ENCODE measurements at places on chromosomes 13 and 19.

- no peak for DNase-seq
Observed at GRCh38 chr19:41927497-41928192, 604 bp downstream of the ERFL start.

GRCh38 chr19:38786572-38787265, 2.3 kb upstream of the LGALS7B start:
- DNase-seq = no peak

- DNase-seq = no peak
Observed at GRCh38 chr13:95049772-95050171, 251.5 kb downstream of the ABCC4 start.

- peak; percentile 66 for DNase-seq
Observed at GRCh38 chr19:48372904-48373303, 8.7 kb downstream of the SYNGR4 start.

DNA sequence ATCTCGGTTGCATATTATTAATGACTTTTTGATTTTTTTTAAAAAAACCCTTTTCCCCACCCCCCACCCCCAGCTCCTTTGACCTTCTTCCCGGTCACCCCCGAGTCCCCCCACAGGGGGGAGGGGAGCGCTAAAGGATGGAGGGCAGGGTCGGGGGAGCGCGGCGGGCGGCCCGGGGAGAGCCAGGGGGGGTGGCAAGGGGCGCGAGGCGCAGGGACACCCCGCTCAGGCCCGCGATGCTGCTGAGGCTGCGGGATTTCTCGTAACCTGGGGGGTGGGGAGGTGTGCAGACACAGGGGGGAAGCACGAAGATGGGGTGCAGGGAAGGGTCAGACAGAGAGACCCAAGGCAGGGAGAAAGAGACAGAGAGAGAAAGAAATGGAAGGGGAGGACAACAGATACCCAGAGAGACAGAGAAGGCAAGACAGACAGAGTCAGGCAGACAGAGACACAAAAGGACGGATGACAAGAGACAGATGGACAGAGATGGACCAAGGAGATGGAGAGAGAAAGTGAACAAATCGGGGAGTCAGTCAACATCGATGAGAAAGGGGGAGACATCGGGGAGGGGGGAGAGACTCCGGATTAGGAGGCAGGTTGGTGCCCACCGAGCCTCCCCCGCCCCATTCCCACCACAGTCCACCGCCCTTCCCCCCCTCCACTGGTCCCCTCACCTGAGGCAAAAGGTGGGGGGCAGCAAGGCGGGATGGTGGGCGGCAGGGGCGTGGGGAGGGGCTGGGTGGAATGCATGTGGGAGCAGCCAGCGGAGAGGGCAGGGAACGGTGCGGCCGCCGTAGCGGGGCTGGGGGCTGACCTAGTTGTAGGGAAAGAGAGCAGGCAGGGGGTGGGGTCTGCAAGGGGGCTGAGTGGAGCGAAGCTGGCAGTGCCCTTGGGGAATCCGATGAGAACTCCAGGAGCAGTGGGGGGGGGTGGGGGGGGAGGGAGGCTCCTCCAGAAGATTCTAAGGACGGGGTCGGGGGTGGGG, 14.2 kb downstream of the KCNC3 start:
- no peak for DNase-seq

GRCh38 chr13:58239774-58240268, 608.3 kb downstream of the PCDH17 start:
- DNase-seq = no peak

- peak; percentile 92 for DNase-seq
Observed at GRCh38 chr19:57560049-57560491, 407 bp upstream of the ZNF550 start.

- DNase-seq = peak; percentile 27
Observed at GRCh38 chr13:20192158-20192835, 441 bp downstream of the GJB2 start.

DNA sequence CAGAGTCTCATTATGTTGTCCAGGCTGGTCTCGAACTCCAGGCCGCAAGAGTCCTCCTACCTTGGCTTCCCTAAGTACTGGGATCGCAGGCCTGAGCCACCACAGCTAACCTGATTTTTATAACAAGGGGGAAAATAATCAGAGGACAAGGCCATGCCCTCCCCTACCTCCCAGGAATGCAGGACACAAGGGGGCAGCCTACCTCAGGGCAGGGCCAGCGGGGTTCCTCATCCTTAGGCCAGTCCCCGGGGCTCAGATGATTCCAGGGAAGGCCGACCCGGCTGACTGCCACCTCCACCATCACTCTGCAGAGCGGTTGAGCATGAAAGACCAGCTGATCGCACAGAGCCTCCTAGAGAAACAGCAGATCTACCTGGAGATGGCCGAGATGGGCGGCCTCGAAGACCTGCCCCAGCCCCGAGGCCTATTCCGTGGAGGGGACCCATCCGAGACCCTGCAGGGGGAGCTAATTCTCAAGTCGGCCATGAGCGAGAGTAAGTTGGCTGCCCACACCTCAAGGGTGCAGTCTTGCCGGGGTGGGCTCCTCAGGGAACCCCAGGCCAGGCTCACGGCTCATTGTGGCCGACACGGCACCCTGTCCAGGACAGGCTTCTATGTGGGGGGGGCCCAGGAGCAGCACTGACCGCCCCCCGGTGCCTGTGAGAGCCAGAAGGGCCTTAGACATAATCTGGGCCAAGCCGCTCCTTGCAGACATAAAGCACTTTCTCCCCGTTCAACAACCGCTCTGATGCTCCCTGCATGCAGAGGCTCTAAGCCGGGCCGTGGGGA, 26.8 kb downstream of the PEX11G start:
- no peak for DNase-seq

GRCh38 chr13:93098972-93099371, 127.6 kb upstream of the GPC6 start:
- DNase-seq = no peak

DNA sequence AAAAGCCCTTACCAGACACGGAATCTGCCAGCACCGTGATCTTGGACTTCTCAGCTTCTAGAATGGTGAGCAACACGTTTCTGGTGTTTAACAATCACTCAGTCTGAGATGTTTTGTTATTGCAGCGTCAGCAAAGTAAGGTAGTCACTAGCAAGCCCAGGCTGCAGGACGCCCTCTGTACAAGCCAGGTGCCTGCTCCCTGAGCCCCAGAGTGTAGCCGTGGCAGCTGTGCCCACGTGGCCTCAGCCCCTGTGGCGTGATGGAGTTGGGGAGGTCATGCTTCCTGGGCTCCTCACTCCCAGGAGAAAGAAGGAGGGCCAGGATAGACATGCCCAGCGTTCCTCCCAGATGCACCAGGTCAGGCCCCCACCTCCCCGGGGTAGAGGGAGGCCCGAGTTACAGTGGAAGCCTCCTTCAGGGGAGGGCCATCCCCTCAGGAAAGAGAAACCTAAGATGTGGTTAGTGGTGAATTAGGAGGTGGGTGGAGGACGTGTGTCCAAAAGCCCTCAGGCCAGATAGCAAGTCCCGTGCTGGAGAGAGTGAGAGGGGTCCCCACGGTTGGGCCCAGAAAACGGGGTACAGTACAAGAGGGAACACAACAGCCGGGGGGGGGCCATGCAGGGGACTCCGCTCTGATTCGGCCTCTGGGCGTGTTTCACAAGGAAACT, 169.6 kb upstream of the SOX1 start:
- DNase-seq = no peak

GRCh38 chr19:44553478-44554171, 24.1 kb upstream of the CEACAM20 start:
- peak; percentile 63 for DNase-seq

DNA sequence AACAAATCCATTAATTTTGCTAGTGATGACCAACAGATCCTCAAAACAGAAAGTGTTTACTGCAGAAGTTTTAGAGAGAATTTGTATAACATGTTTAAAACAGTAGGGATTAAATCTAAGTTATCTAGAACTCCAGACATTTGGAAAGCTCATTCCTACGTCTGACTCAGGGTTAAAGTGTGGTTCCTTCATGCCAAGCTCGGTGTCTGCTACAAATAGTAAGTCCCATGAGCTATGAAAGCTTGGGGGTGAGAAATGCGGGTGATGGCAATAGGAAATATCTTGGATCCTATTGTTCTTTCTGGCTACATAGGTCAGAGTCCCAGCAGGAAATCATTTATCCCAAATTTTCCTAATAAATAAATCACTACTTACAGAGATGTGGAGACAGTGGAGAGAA, 867.1 kb downstream of the UQCRFS1 start:
- DNase-seq = no peak

- DNase-seq = no peak
Observed at GRCh38 chr19:28956961-28957360, 256.0 kb downstream of the UQCRFS1 start.

GRCh38 chr13:110166598-110166997, 140.4 kb downstream of the COL4A1 start:
- no peak for DNase-seq

DNA sequence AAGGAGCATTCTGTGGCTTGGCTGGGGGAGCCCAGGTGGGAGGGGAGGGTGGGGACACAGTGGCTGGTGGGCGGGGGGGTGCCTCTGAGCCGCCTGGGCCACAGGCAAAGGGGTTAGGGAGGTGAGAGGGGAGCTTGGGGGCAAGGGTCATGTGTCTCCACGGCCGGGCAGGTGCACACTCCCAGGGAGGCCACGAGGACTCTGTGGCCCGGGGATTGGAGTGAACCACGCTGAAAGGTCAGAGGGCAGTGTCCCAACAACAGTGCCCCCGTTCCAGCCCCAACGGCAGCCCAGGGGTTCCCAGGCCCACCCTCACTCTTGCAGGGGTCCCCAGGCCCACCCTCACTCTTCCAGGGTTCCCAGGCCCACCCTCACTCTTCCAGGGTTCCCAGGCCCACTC, 9.6 kb downstream of the C2CD4C start:
- no peak for DNase-seq

- peak; percentile 22 for DNase-seq
Observed at GRCh38 chr19:32464279-32464678, 58.7 kb downstream of the DPY19L3 start.

DNA sequence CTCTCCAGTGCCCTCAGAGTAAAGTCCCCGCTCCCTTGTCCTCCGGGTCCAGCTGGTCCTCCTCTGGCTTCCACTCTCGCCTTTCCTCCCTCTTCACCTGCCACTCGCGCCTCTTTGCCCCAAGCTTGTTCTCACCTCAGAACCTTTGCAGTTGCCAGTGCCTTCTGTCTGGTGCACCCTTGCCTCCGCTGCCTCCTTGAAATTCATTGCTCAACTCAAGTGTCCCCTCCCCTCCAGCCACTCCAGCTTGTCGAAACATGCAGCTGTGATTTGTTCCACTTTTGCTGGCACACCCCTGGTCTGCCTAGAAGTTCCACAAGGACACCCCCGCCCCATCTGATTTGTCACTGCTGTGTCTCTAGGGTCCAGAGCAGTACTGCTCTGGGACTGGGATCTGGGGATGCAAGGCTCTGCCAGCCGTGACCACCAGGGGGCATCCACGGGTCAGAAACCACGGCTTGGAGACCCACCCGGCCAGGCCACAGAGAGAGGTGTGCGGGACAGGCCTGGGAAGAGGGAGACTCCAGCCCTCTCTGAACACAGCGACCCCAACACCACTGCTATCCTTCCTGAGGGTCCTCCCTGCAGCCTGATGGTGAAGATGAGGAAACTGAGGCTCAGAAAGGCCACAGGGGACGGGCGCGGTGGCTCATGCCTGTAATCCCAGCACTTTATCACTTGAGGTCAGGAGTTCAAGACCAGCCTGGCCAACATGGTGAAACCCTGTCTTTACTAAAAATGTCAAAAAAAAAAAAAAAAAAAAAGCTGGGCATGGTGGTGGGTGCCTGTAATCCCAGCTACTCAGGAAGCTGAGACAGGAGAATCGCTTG, 49.9 kb downstream of the AP1M1 start:
- peak; percentile 73 for DNase-seq

GRCh38 chr19:44948237-44948636, 2.4 kb downstream of the APOC2 start:
- no peak for DNase-seq

DNA sequence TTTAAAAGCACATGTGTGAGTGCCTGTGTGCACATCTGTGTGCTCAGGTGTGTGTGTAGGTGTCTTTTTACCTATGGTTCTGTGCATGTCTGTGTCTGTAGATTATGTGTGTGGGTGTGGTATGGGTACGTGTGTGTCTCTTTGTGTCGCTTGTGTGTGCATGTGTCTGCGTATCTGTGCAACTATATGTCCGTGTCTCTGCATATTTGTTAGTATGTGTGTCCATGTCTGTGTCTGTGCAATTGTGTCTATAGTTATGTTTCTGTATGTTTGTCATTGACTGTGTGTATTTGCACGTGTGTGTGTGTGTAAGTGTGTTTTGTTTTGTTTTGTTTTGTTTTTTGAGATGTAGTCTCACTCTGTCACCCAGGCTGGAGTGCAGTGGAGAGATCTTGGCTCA, 7.3 kb upstream of the KCTD15 start:
- no peak for DNase-seq

- no peak for DNase-seq
Observed at GRCh38 chr19:13860679-13861391, 16.1 kb upstream of the NANOS3 start.

- no peak for DNase-seq
Observed at GRCh38 chr13:48319531-48320398, 16.2 kb downstream of the RB1 start.

- DNase-seq = peak; percentile 12
Observed at GRCh38 chr19:7006135-7006704, 15.0 kb downstream of the MBD3L2B start.

DNA sequence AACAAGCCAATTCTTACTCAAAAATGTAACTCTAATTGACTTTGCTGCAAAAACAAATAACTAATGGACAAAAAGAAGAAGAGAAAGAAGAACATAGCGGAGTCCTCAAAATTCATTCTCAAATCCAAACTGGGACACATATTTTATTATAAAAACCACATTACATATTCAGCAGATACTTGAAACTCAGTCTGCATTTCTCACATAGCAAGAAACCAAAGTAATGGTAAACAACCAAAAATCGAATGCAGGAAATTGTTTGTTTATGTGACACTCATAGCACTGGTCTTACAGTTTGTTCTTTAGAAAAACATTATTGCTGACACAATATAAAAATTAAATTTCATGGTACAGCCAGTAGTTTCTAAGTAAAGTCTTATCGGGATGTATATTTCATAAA, 789.8 kb downstream of the SLITRK6 start:
- DNase-seq = peak; percentile 1

DNA sequence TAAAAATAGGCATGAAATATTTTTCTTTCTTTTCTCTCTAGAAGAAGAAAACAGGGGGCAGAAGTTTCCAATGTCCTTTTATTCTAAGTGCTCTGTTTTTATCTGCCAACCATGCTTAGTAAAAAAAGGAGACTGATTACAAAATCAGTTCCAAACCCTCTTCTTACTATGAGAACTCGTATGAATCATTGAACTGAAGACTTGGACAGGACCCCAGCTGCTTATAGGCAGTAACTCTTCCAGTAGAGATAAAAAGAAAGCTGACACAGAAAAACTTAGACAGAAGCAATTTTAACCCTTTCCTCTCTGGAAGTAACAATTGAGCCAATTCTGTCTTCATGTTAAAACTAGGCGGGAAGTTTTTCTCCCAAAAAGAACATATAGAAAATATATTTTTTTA, 24.5 kb upstream of the FREM2 start:
- DNase-seq = peak; percentile 32

GRCh38 chr19:55526216-55527196, 10.4 kb downstream of the SBK2 start:
- peak; percentile 57 for DNase-seq

GRCh38 chr13:66578305-66578704, 651.8 kb downstream of the PCDH9 start:
- no peak for DNase-seq

- DNase-seq = peak; percentile 38
Observed at GRCh38 chr13:98033277-98034247, 80.1 kb downstream of the IPO5 start.

- DNase-seq = peak; percentile 10
Observed at GRCh38 chr13:91632086-91632485, 233.7 kb downstream of the GPC5 start.
